ENCODE measurements at places on chromosomes 13 and 19.

- DNase-seq, result no peak
Observed at GRCh38 chr19:15394426-15394825, 14.8 kb upstream of the AKAP8 start.

- DNase-seq, result no peak
Observed at GRCh38 chr19:55133639-55134444, 15.2 kb downstream of the TNNT1 start.

DNA sequence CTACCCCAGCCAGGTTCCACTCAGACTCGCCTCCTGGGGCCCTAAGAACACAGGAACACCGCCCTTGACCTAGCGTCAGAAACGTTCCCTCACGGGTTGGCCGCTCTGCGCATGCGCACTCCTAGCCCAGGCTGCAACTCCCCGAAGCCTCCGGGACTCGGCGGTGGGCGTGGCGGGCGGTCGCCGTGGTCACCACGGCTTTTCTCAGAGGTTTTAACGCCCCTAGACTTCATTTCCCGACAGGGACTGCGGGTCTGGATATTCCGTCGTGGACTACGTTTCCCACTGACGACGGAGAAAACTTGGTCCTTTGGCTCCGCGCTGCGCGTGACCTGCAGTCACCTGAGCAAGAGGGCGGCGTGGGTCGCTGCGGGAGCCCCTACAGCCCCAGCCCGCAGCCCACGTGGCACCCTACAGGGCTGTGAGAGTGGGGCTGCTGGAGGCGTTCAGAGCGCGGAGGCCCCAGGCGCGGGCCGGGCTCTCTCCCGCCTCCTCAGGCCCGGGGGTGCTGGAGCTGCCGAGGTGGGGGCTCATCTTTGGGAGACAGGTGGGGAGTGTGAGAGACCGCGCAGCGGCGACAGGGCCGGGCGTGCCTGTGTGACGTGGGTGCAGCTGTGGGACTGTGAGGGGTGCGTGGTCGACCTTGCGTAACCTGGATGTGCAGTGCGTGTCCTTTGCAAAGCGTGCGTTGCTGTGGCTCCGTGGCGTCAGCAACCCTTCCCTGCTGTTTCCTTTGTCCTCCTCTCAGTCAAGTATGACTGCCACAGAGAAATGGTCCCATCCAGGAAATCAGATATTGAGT, 38.0 kb upstream of the ZNF573 start:
- peak; percentile 27 for DNase-seq

- no peak for DNase-seq
Observed at GRCh38 chr13:30466841-30467252, 1.1 kb upstream of the HMGB1 start.

- DNase-seq, result no peak
Observed at GRCh38 chr13:44044547-44045179, 165.0 kb downstream of the LACC1 start.

GRCh38 chr13:64505336-64505910, 2724.7 kb downstream of the PCDH9 start:
- DNase-seq, result peak; percentile 84

DNA sequence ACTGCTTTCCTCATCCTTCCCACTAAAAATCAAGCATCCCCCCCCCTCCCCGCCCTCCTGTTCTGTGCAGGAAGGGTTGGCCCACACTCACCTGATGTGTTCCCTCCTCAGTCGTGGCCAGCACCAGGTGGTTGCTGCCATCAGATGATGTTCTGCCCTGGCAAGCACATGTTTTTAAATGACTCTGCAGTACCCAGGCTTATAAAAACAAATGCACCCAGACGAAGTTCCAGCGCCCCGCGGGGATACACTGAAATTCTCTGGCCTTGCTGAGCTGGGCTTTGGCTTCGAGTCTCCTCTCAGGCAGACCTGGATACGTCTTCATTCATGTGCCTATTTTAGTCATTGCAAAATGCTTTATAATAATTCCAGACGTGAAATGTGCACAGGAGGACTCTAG, 316.3 kb downstream of the DLEU7 start:
- DNase-seq, result no peak
